ENCODE measurements at places on chromosomes 1 and 21.

GRCh38 chr1:34924759-34925555, 4.5 kb downstream of the DLGAP3 start:
- DNase-seq, result no peak

- DNase-seq, result no peak
Measured at GRCh38 chr1:27551170-27551952, 52.6 kb downstream of the AHDC1 start.

GRCh38 chr1:162485236-162485635, 12.4 kb upstream of the UHMK1 start:
- no peak for DNase-seq

DNA sequence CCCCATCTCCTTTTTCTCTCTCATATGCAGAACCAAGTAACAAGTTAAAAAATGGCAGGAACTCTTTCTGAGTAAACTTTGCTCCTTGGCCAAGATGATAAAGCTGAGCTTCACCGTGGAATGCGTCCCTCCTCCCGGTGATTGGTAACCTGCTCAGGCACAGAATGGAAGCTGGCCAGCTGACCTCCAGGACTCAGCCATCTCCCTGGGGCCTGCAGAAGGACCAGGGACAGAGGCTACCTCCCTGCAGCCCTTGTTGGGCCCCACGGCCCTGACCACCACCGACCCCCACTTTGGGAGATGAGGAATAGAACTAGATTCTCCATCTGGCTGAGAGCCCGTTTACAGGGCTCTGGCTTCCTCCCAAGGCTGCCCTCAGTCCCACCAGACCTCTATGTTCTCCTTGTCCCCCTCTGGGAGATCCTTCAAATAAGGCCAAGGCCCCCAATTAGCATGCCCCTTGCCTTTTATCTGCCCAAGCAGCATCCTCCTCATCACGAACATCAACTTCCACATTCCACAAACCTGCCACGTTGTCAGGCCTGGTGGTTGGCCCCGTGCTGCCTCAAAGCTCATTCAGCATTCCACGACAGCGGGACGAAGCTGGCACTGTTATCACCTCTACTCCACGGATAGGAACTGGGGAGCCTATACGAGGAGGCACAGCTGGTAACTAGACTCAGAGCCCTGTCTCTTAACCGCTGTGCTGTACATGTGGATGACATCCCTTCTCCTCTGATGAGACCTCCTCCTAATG, 74.2 kb downstream of the CD34 start:
- no peak for DNase-seq

DNA sequence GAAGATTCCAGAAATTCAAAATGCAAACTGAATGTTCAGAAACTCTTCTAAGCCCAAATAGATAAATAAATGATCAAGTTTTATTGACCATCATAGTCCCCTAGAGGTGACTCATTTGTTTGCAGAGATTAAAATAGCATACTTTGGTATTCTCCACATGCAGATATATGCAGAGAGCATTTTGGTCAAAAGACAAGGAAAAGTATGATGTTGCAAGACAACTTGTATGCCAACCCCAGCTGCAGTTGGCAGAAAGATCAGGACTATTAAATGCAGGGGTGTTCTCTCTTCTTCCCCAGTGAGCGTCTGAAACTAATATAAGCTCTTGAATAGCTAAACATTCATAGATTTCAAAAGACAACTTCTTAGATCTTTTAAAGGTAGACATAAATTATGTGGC, 404.9 kb downstream of the LTN1 start:
- DNase-seq, result no peak

GRCh38 chr1:56453417-56454078, 125.8 kb downstream of the PLPP3 start:
- DNase-seq, result no peak

GRCh38 chr1:38609166-38610025, 250.2 kb downstream of the RRAGC start:
- DNase-seq, result no peak

DNA sequence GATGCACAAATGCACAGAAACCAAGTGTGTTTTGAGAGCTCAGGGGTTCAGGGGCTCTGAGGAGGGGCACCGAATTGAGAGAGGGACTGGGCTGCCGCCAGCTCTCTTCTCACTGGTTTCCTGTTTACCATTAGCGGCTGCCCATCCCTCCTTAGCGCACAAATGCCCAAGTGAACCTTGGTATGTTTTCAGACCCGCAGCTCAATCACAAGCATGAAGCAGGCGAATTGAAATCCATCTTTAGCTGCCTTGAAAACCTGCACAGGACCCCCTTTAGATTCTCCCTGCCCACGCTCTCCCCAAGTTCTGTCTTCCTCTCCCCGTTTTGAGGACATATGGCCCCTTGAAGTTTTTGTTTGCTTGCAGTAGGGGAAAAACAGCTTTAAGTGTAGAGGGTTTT, 61.1 kb upstream of the ACOT11 start:
- no peak for DNase-seq

GRCh38 chr1:3828391-3828790, 28.6 kb downstream of the CEP104 start:
- DNase-seq, result no peak

DNA sequence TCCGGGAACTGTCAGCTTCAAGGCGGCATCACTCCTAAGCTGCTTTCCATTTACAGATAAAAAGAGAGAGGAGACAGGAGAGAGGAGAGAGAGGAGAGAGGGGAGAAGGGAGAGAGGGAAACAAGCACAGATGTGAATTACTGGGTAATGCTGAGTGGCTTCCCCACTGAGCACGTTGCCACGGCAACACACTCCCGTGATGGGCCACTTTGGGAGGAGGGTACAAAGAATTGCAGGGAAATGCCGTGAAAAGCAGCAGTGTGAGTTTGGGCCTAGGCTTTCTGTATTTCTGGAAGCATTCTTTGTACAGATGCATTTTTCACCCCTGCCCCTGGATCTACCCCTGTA, 128.0 kb upstream of the IRF2BP2 start:
- peak; percentile 26 for DNase-seq

- no peak for DNase-seq
Measured at GRCh38 chr1:151843398-151843797, 3.8 kb upstream of the C2CD4D start.

Data from NCI-H187 treated with DMSO at 0.1 percent for 48 hours (cell line).